KG1 (cell line): ENCODE measurements at places on chromosomes 7 and 10.

DNA sequence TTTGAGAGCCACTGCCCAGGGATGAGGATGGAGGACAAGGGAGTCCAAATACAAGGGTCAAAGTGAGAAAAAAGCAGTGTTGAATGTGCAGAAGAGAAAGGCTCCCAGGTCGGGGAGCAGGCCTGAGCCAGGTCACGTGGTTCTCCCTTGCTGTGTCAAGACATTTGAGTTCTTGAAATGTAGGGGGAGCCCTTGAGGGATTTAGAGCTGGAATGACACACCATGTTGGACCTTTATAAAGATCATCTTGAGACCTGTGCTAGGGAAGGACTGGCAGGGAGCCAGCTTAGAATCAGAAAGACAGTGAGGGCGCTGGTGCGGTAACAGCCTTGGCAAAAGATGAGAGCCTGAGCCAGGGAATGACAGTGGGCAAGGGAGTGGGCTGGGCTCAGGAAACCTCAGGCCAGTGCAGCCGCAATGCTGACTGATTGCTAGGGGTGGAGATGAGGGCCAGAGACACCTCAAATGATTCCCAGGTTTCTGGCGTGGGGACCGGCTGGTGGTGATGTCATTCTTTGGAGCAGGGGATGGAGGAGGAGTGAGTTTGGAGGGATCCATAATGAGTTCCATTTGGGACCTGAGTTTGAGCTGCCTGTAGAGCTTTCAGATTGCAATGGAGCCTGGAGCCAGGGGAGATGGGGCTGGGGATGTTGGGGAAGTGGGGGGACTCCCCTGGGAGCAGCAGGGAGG is 120.1 kb downstream of the PTPN20 start:
- no peak for DNase-seq

GRCh38 chr10:84423719-84424118 is 95.3 kb downstream of the CCSER2 start:
- no peak for DNase-seq

- no peak for DNase-seq
These were observed 5.6 kb upstream of the CNPY1 start for GRCh38 chr7:155551785-155552611.

- no peak for DNase-seq
These were observed 655 bp downstream of the SP8 start for GRCh38 chr7:20786049-20786412.

DNA sequence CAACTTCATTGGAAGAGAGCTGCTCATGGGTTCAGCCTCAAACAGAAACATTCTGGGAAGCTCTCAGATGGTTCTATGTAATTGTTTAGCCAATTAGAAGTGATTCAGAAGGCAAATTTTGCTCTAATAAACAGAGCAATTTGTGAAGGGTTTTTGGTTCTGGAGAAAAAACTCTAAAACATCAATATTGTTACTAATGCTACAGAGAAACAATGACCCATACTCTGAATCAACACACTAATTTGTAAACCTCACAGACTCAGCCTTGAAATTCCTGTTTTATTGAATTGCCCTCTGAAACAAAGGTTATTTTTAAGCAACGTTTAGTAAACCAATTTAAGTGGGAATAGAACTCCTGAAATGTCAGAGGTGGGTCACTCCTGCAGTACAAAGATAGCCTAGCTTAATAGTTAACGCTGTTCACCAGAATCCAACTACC is 171.6 kb upstream of the SVIL start:
- DNase-seq, result no peak

- no peak for DNase-seq
These were observed 64.3 kb upstream of the ZNF438 start for GRCh38 chr10:31095677-31096560.

GRCh38 chr7:36389371-36390198 is at the start of gene ANLN:
TSS of gene ANLN (plus strand) at chr7:36389862. CDS start at chr7:36390027, 165 bp downstream.
- peak; percentile 76 for DNase-seq

DNA sequence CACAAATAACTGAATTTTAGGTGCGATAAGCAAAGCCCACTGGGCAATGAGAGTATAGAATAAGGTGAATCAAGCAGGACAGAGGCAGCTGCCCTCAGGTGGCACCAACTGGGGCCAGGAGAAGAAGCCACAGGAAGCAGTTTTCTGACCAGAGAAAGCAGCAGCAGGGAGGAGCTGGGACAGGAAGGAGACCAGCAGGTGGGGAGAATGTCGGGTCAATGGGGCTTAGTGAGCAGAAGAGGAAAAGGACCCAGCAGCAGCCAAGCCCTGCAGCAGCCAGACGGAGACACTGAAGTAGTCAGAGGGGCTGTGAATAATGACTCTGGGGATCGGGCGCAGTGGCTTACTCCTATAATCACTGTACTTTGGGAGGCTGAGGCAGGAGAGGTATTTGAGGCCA is 209.6 kb upstream of the SH2B2 start:
- DNase-seq, result no peak

- no peak for DNase-seq
These were observed 104.3 kb downstream of the AHR start for GRCh38 chr7:17402628-17403278.

GRCh38 chr10:128880159-128880725 is 586.8 kb upstream of the MGMT start:
- no peak for DNase-seq

GRCh38 chr10:100522107-100522801 is 2.6 kb upstream of the SEC31B start:
- no peak for DNase-seq

DNA sequence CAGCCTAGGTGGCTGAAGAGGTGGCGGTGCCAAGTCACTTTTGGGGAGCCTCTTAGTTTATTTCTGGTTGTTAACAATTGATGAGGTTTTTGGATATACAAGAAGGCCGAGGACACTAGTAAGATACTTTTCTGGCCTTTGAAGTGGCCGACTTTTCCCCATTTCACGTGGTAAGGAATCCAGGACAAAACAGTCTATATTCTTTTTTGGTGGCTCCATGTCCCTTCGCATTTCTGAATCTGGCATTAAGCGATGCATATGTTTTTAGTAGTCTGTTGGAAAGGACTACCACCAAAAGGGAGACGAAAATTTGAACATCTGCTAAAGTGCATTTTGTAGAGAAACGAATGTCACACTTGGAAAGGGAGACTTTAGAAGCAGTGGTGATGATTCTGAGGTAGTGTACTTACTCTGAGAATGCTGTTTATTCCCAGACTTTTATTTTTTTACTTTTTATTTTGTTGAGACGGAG is 1.5 kb downstream of the MLLT10 start:
- DNase-seq, result no peak

GRCh38 chr7:32131091-32131490 is 60.9 kb upstream of the PDE1C start:
- DNase-seq, result no peak

DNA sequence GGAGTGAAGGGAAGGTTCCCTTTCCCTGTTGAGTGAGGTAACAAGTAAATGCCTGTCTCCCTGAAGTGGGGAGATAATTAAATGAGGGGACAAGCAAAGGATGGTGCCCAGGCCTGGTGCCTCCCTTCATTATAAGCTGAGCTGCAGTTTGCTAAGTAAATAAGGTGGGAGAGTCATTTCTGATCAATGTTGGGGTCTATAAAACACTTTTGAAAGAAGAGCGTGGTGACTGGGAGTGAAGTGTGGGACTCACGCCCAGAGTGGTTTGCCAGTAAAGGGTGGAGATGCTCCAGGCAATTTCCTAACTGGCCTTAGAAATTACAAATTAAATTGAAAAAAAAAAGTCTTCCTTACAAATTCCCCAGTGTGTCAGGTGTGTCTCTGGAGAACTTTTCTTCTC is 9.6 kb upstream of the GPR15LG start:
- DNase-seq, result no peak

DNA sequence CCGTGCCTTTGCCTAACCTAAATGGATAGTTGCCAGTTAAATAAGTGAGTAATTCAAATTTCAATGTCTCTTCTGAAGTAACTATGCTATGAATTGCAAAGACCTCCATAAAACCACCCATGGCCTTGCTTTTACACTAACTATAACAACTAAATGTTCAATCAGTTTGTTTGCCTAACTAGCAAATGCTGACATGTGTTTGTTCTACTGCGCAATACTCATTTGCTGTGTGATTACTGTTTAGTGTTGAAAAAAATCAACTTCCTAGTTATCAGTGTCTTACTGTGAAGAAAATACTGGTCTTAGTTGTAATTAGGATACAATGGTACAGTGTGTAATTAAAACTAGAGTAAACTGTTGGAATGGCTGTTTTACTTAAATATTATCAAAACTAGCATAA is 47.3 kb upstream of the GATAD1 start:
- DNase-seq, result no peak

GRCh38 chr7:77426052-77426404 is 9.9 kb upstream of the GSAP start:
- no peak for DNase-seq

DNA sequence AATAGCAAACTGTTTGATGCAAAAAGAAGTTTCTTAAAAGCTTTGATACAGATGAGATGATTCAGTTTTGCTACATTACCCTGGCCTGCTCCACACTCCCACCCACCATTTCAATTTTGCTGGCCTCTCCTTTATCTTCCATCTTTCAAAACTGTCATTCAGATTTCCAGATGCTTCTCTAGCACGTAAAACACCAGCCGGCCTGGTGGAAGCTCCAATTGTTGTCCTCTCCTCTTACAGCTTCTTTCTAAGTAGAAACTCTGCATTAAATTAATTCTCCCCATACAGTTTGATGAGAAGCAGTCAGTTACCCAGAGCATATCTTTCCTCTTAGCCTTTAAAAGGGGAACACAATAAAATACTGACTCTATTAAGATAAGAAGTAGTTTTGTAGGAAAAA is 34.3 kb upstream of the ELMO1 start:
- DNase-seq, result no peak

DNA sequence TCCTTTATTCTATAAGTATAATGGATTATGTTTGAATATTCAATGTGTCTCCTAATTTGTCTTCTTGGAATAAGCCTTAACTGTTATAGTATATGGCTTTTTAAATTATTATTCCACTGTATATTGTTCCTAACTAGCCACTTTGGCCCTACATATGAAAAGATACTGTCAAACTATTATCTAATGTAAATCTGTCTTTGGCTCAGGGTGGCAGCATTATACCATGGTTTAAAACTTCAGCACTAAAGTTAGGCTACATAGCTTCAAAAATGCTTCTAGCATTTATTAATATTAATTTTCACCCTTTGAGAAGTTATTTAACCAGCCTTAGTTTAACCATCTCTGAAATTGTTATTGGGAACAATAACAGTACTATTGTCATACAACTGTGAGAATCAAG is 543.1 kb upstream of the MBL2 start:
- no peak for DNase-seq

DNA sequence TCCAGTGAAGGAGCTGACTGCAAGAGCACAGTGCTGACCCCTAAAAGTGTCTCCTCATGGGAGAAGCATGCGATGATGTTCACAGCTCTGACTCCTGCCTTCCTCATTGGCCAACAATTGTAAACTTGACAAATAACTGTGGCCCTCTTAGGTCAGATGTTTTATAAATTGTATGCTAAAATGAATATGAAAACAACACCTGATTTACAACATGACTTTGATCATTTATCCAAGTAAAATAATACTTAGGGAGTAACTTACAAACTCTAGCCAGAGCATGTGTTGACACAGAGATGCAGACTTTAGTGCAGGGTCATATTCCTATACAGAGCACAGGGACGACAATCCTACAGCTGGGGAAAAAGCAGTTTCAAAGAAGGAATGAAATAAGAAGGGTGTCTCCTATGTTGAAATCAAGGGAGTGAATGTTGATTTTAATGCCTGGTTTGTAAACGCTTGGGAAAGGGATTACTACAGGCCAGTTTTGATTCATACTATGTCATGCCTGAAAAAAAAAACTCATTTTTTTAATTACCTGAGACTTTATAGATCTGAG is 391.4 kb upstream of the AKR1E2 start:
- DNase-seq, result no peak

- DNase-seq, result no peak
These were observed 123.6 kb downstream of the PRLHR start for GRCh38 chr10:118471863-118472262.

DNA sequence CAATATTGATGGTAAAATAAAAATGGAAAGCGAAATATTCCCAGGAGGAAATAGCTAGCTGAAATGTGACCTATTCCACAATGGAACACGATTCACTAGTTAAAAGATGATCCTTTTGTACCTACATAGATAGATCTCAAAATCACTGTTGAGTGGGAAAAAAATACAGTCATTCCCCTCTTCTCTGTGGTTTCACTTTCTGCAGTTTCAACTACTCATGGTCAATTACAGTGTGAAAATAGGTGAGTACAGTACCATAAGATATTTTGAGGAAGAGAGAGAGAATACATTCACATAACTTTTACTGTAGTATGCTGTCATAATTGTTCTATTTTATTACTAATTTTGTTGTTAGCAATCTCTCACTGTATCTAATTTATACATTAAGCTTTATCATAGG is 56.0 kb upstream of the COL13A1 start:
- DNase-seq, result no peak

GRCh38 chr7:145092766-145093165 is 256.9 kb upstream of the TPK1 start:
- DNase-seq, result no peak

GRCh38 chr7:18927134-18927533 is 190.3 kb downstream of the TWIST1 start:
- no peak for DNase-seq

GRCh38 chr7:134636008-134636449 is 10.6 kb upstream of the BPGM start:
- DNase-seq, result no peak

GRCh38 chr10:17655567-17656146 is 11.7 kb downstream of the STAM start:
- DNase-seq, result no peak

GRCh38 chr7:156640949-156641485 is 443 bp downstream of the RNF32 start:
- DNase-seq, result no peak

DNA sequence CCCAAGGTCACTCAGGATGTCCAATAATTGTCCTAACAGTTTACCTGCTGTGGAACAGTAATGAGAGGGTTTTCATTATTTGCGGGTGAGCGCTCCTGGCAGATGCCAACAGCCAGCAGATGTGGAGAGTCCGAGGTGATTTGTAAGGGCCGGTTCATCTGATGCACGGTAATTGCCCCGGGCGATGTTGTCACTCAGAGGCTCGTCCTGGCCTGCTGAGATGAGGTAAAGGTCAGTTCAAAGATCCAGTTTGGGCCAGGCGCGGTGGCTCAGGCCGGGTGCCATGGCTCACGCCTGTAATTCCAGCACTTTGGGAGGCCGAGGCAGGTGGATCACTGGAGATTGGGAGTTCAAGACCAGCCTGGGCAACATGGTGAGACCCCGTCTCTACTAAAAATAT is 16.9 kb downstream of the LHPP start:
- no peak for DNase-seq

GRCh38 chr10:73635781-73636180 is 5.5 kb downstream of the MYOZ1 start:
- no peak for DNase-seq
